ENCODE measurements at places on chromosomes 2 and 18.

DNA sequence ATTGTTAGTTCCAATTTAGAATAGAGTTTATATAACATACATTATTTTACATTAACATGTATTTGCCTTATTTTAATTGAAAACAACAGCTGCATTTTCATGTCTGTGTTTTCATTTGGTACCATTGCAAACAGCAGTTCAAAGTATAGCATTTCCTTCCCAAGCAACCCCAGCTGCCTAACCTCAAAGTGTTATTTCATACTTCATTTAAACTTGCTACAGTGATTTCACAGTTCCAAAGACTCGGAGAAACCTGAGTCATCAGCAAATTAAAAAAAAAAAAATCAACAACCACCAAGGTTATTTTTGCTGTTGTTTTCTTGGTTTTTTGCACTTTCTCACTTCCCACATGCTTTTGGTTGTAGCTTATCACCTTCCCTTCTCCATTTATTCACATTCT lies 236.5 kb upstream of the SPHKAP start:
- no peak for ATAC-seq

DNA sequence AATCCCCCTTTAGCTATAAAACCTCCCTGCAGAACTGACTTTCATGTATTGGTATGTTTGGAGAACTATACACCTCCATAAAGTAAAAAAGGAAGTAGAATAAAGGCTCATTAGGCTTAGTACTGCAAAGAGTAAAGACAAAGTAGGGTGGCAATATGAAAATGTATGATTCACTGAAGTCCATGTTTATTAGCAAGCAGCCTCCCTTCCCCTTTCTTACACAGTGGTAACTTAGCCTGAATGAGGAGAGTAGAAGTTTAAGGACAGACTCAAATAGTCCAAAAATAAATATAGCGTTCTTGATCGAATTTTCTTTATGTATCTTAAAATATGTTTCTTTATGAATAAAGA lies 1.5 kb downstream of the ZNF804A start:
- no peak for ATAC-seq

- peak; percentile 61 for ATAC-seq
Measured at GRCh38 chr18:54712306-54712705, 116.0 kb upstream of the RAB27B start.

GRCh38 chr2:209495855-209496585 lies 72.2 kb downstream of the MAP2 start:
- ATAC-seq, result peak; percentile 79

GRCh38 chr2:222743251-222743812 lies 71.9 kb downstream of the MOGAT1 start:
- no peak for ATAC-seq

- no peak for ATAC-seq
Measured at GRCh38 chr18:58541146-58541788, 87.6 kb downstream of the ALPK2 start.

GRCh38 chr18:55353806-55354205 lies 234.2 kb downstream of the TCF4 start:
- ATAC-seq, result no peak

Measured in motor neuron (in vitro differentiated cells).